GM23338 (cell line): ENCODE measurements at places on chromosomes 7 and 10. TPM values are rescaled to one million over a fixed set of nuclear protein-coding genes. Genes with fewer than 3 reads are reported as not detected.

TRIL gene
- total RNA-seq: 4.5 and 5.1 TPM in 2 replicates

MLXIPL gene
- total RNA-seq: 8.6 and 25.7 TPM in 2 replicates

ALOX5 gene
- 5.4 and 5.7 TPM in 2 replicates for total RNA-seq

CYP26A1 gene
- 1.8 and 2.8 TPM in 2 replicates for total RNA-seq

CDHR1 gene
- total RNA-seq: 6.6 and 6.7 TPM in 2 replicates

ZNF467 gene
- 0.10 and 0.19 TPM in 2 replicates for total RNA-seq

FEZF1 gene
- total RNA-seq: 1.7 and 2.3 TPM in 2 replicates

GBX1 gene
- 0.24 and 1.8 TPM in 2 replicates for total RNA-seq

OR9A2 gene
- 2.6 TPM in 1 of 2 replicates, not detected in the other for total RNA-seq

GIMAP8 gene
- total RNA-seq: not detected in 2 replicates

DNA sequence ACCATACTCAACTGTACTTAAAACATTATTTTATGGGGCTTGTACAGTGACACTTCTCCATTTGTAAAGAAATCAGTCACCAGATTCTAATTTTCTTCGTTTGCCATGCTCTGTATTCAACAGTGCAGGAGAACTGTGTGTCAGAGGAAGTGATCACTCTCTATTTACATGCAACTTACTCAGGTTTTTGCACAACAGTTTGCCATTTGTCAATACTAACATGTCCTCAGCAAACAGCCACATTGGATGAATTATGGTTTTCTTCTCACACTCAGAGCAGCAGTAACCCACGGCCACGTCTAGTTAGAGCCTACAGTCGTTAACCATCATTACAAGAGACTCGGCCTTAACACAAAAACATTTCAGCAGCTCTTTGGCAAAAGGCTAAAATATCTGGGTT, 69.2 kb upstream of the SP4 start:
- DNase-seq: no peak

DNA sequence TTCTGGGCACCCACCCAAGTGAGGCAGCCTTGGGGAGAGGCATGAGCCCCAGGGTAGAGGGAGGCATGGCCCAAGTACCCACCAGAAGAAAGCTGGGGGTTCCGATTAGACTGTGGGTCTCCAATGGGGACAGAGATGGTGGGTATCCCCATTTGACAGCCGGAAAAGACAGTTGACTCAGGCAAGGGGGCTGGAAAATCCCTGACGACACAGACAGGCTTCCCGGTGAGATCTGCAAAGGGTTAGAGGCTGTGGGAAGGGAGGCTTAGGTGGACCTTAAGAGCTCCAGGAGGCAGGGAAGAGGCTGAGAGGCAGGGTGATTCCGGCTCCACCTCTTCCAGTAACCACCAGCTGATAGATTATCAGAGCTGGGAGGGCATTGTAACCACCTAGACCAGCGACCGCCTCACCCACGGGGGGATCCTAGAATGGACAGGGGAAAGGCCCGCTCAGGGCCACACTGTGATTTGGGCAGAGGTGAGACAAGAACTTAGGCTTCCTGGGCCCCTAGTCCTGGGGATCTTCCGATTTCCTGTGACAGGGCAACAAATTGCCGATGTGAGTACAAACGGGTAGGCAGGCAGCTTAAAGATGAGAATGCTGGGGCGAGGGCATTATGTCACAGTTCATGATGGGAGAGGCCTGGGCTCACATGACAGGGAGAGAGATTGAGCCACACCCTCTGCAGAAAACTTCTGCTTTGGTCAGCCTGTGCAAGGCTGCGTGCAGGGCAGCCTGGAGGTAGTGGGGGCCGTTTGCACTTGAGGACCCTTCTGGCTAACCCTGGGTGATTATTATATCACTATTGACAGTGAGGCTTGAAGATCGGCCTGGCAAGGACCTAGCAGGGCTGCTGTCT, 5.4 kb downstream of the TBATA start:
- no peak for DNase-seq

GRCh38 chr10:100146398-100146797, 39.4 kb downstream of the ERLIN1 start:
- DNase-seq: no peak

DNA sequence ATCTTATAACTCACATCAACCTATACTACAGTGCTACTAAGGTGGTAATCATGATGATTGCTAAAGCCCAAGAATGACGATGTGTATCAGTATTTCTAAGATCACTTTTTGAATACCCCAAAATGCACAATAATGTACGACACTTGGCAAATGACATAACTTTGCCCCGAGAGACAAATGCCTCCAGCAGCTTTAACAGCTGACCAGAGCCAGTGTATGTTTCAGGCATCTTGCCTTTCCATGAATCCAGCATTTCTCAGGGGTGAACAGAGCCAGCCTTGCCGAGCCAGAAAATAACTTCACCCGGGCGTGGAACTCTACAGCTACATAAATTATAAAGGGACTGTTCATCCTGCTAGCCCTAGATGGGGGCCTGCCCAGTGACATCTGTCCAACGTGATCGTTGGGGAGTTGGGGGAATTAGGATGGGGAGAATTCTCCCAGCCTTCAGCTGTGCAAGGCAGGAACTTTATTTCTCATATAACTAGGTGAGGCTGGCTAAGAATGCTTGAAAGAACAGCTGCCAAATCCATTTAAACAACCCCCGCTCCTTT, 1.8 kb downstream of the IGFBP3 start:
- DNase-seq: no peak

DNA sequence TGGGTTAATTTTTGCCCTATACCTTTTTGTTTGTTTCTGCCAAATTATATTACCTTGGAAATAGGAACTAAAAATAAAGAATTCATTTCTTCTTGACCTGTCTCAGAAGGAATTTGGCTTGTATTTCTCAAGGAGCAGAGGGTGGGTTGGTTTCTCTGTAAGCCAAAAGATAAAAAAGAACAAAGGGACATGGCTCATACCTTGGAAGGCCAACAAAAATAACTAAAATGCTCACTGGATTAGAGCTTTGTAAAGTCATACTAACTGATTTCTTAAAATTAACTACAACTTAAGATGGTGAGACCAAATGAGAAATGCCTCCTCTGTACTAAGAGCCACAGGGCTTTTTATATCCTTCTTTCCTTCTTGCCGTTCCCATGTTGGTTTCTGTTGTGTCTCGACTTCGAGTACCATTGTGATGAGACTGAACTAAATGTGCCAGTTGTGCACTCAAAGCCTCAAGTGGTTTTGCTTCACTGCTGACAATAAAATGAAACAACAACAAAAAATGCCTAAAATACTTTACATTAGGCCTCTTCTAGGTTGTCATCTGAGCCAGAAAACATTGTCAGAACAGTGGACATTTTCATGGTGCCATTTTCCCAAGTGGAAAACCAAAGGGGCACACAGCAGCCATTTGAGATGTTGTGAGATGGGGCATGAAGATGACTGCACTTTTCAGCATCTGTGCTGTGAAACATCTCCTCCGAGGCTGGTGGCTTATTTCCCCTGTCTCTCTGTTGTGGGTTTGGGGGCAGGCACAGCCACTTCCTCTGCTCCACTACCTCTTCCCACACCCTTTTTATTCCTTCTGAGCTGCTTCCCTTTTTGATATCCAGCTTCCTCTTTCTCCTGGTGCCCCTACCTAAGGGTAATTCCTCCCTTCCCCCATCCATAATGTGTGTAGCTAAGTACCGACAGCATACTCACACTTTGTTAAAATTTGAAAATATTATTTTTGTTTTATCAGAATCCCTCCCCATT, 51.8 kb upstream of the AGR3 start:
- DNase-seq: no peak

- no peak for DNase-seq
Measured at GRCh38 chr10:132648072-132648850, 110.7 kb downstream of the INPP5A start.

DNA sequence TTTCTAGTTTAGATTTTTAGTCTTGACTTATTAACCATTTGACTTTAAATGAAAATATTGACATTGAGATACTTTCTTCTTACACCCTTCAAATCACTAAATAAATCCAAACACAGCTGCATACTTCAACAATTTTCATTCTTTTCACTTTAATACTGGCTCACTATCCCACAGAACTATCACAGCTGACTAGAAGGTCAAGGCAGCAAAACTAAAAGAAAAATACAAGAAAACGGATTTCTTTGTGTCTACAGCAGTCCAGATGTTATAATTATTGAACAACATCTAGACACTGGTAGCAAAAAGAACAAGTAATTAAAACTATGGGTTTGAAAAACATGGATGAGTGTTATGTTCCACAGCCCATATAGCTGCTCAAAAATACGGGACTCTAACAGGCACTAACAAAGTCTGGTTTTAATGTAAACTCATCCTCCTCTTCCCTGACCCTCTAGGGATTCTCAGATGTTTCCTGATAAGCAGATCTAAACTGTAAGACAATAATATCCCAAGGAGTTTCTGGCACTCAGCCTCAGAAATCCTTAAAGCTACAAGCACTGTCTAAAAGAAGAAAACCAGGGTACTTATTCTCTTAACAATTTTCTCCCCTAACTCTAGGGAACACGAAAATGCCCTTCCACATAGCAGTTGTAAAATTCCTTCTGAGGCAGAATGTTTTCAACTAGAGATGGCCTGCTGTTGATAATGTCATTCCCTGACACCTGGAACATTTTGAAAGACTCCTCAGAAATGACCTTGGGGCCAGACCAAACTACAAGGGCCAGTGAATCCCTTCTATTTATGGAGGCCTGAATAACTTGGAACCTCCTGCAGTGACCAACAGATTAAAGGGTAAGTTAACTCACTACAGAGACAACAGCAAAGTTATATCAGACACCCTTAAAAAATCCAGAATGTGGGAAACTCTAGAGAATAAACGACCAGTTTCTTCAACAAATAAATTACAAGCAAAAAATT, 12.8 kb downstream of the DNMBP start:
- no peak for DNase-seq

- no peak for DNase-seq
Measured at GRCh38 chr7:41134300-41135255, 568.3 kb downstream of the INHBA start.

DNA sequence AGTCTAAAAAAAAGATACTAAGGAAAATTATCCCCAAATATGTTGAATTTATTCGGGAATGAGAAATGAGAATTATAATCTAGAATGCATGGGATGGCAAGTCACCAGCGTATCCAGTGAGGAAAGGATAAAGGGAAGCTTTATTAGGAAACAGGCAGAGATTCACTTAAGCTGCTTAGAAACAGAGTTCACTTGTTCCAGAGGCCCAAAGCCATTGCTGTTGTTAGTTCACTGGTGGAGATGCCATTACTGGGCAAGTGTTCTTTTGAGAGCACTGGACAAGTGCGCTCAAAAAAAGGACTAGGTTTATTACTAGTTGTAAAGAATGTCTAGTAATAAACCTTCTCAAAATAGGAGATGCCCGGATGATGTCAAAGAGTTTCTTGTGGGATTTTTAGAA, 51.2 kb downstream of the MICU1 start:
- no peak for DNase-seq

- peak; percentile 63 for DNase-seq
Measured at GRCh38 chr10:70458329-70459060, 17.0 kb upstream of the NODAL start.

- DNase-seq: no peak
Measured at GRCh38 chr10:88958721-88959120, 6.1 kb upstream of the ACTA2 start.

DNA sequence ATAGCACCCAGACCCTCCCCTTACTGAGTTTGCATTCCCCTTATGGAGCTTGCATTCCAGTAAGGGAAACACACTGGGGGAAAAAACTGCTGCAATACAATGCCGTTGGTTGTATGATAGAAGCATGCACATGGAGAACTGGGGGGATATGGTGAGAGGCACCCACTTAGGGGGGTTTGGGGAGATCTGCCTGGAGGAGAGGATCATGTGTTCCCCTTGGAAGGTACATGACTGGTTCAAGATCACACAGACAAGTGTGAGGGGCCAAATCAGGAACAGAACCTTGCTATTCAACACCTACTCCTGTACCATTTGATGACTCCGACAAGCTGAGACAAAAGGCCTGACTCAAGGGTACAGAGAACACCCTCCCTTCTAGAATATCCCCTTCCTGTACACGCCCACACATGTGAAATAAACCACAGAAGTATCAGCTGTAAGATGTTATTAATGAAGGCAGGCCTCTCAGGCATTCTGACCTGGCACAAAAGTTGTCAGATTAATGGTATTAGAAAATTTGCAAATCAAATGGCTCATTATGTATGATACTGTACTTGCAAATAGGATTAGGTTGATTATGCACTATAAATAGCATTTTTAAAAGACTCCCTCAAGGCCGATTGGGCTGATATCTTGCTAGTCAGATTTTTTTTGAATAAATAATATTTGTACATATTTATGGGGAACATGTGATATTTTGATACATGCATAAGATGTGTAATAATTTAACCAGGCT, 122.2 kb downstream of the NPY start:
- DNase-seq: peak; percentile 56

DNA sequence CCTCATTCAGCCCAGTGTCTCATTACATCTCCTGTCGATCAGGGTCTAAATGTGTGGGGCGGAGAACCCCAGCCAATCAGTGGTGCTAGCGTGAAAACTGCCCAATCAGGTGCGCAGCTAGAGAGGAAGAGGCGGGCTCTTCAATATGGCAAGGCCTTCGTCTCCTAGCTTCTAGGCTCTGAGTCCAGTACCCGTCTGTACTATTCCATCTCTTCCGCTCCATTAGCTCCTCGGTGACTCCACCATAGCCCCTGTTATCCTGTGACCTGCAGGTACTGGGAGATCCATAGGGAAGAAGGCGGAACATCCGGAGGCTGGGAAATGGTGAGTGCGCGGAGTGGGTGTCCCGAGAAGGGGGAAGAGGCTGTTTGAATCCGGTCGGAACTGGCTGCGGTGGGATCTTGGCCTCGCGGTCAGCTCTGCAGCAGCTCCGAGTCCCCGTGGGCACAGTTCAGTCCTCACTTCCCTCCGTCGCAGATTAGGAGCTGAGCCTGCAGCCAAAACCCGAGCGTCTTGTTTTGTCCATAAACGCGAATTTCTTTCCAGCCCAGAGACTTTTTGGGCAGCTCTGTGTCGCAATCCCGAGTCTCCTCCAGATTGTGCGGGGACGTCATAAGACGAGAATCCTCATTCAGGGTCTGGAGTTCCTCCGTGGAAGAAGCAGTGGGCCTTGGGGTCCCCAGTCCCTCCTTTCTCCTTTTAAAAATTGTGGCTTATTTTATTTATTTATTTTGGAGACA, at the start of gene ZNF727:
ZNF727 (plus strand) TSS at position 134 of the 740 bp plus-strand sequence; CDS start at position 322, 188 bp downstream.
- DNase-seq: no peak

- no peak for DNase-seq
Measured at GRCh38 chr7:157840914-157841772, 504.3 kb downstream of the DNAJB6 start.

GRCh38 chr10:35353395-35353794, 17.1 kb downstream of the CCNY start:
- DNase-seq: no peak

GRCh38 chr10:18261768-18262231, 121.6 kb downstream of the CACNB2 start:
- no peak for DNase-seq
